Activated CD8-positive, alpha-beta memory T cell treated with anti-CD3 and anti-CD28 coated beads for 48 hours (primary cell): ENCODE measurements at places on chromosomes 12 and 14.

GRCh38 chr14:65414961-65415589 lies 2.5 kb downstream of the FUT8 start:
- no peak for DNase-seq

DNA sequence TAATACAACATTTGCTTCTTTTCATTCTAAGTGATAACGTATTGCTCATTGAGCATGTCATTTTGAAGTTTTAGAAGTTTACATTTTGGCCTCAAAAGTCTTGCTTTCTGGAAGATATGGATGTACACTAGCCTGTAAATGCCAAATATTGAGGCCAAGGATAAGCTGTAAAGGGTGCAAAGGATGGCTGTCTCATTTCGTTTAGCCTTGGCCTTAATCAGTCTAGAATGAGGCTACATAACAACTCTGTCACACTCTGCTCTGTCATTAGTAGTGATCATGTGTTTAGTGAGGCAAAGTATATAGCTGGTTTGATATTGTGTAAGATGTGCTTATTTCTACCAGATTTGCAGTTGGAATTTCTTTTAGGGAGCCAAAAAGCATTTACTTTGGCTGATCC lies 344.5 kb downstream of the TMTC2 start:
- no peak for DNase-seq

- no peak for DNase-seq
Measured at GRCh38 chr12:18684430-18684829, 53.4 kb downstream of the PLCZ1 start.

- no peak for DNase-seq
Measured at GRCh38 chr14:35865611-35866324, 39.6 kb downstream of the BRMS1L start.

DNA sequence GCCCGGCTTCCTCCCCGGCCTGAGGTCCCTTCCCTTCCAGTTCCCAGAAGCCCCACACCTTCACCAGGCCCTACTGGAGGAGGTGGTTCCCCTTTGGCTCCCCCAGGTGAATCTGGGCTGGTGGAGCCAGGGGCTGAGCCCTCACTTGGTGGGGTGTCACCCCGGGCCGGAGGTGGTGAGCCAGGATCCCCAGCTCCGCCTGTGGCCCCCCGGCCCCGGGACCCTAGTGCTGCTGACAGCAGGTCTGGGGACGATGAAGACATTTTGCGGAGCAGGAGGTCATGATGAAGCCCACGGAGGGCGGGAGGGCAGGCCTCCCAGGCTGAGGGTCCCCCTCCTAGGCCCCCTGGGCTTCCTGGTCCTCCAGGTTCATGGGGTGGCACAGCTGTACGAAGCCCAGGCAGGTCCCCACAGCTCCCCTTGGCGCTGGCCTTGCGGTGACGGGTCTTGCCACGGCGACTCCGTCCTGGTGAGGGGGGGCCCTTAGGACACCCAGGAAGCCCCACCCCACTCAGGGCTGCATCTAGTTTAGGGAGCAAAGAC lies 16.6 kb downstream of the MAP3K12 start:
- DNase-seq, result no peak

- DNase-seq, result no peak
Measured at GRCh38 chr14:91377700-91378652, 39.6 kb downstream of the CCDC88C start.
